AG04449 (cell line): ENCODE measurements at places on chromosomes 2 and 18.

DNA sequence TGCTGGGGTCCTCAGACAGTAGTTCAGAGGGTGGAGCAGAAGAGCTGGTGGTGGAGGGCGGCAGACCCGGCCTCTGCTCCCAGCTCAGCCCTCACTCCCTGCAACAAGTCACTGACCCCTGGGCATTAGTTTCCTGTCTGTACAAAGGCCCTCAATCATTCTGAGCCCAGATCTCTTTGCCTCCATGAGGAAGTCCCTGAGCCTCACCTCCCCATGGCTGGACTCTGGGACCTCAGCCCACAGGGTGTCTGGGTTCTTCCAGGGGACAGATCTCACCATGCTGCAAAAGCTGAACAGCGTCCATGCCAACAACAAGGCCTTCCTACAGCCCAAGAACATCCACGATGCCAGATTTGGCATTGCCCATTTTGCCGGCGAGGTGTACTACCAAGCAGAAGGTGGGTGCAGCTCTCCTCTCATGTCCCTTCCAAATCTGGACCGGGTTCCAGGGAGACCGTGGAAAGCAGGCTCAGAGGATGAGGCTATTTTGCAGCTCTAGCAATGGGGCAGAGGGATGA, 49.1 kb downstream of the MYO7B start:
- DNase-seq, result no peak

DNA sequence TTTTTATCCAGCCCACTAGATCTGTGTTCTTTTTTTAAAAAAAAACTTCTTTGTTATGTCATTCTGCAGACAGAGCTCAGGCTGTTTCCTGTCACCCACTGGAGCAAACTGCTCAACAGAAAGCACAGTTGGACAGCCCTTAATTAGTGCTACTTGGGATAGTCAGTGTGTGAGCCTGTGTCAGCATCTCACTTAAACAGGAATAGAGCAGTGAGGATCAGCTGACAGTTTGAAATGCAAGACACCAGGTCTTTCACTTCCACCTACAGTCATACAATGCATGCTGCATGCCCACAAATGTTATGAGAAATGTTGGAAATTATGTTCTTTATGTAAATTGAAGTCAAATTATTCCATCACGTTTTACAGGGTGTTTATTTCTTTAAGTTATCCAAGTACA, 174.9 kb downstream of the NR4A2 start:
- DNase-seq, result no peak

GRCh38 chr2:113111823-113112287, 15.5 kb upstream of the IL1RN start:
- no peak for DNase-seq

DNA sequence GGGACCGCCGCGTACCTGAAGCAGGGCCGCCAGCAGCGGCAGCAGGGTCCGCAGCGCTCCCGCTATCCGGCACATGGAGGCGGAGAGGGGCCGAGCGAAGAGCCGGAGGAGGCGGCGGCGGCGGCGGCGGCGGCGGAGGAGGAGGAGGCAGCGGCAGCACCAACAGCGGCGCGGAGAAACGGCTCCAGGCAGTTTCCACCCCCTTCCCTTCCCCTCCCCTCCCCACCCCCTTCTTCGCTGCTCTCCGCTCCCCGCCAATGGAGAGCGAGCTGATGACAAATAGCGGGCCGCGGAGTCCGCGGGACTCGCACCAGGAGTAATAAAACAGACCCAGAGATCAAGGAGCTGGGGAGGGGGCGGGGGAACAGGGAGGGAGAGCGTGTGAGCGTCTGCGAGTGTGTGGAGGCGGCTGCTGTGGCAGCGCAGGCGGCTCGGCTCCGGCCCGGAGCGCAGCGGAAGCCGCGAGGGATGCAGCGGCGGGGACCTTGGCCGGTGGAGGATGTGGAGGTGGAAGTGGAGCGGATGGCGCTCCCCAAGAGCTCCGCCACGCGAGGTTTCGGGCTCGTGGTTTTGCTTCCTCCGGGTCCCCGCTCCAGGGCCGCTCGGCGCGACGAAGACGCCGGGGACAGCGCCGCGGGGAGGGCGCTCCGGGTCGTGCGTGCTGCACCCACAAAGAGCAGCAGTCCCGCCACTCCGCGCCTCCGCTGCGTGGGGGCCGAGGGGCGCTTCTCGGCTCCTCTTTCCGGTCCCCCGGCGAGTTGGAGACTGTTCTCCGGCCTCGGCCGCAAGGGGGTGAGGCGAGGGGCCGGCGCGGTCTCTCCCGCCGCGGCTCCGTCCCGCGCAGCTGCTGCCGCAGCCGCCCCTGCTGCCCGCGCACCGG, at the start of gene CDH2:
Gene CDH2, minus strand, starts transcription at position 183 of the 880 bp plus-strand sequence. Its CDS starts 108 bp downstream, at position 75.
- DNase-seq, result peak; percentile 47

DNA sequence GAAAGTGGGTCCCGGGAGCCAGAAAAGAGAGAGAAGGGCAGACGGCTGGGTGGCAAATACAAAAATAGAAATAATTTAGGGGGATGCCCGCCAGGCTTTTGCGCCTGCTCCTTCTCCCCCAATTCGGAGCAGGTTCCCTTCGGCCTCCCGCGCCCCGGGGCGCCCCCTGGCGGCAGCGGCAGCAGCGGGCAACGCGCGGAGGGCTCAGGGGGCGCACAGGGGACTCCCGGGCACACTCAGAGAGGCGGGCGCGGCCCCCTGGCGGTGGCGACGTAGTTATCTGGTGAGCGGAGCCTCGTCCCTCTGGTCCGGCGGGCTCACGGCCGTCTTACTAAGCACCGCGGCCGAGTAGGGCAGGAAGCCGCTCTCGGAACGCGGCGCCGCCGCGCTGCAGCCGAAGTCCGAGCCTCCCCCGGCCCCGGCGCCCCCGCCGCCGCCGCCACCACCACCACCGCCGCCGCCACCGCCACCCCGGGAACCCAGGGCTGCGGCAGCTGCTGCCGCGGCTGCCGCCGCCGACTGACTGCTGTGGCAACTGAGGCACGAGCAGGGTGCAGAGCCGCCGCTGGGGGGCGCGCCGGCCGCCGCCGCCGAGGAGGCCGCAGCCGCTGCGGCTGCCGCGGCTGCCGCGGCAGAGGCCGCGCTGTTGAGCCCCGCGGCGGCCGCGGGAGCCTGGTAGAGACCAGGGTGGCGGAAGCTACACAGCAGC, 3.8 kb downstream of the EVX2 start:
- no peak for DNase-seq
